Caco-2 (cell line): ENCODE measurements at places on chromosomes 5 and 9.

DNA sequence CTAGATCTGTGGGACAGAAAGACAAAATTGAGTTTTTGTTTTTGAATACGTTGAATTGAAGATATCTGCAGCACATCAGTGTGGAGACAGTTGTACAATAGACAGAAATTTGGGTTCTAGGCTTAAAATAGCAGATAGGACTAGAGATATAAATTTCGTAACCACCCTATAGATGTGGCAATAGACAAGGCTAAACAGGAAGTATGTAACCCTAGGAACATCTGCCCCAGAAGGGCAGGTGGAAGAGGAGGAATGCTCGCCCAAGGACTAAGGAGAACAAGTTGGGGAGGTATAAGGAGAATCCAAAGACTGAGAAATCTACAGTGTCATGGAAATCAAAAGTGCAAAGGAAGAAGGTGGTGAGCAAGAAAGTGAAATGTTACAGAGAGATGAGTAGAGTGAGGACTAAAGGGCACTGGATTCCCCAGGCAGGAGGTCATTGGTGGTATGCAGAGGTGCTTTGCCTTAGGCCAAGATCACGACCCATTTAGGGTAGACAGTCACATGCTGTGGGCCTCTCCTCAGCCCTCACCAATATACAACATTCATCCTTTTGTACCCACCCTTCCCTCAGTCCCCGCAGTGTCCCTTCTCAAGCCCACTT, 109.1 kb upstream of the ELL2 start:
- DNase-seq = no peak
- H3K4me3 ChIP-seq = no peak overlapping the region
- peak overlapping the region; percentile 7 for H3K27ac ChIP-seq
- no peaks in the 10 kb centered on the region for H3K27me3 ChIP-seq

DNA sequence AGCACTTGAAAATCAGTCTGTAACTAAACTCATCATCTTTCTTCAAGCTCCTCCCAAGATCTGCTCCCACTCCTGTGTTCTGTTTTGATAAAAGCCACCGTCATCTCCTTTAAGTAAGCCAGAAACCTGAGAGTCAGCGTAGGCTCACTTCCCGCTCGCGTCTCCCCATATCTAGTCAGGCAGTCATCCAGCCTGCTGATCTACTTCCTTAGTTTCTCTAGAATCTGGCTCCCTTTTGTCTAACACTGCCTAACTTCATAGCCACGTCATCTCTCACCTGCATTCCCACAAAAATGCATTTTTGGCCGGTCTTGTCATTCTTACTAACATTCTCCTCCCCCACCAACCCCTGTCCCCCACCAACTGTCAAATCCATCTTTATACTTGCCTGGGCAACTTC, 3.0 kb upstream of the TJP2 start:
- H3K4me1 ChIP-seq = no peaks in the 10 kb centered on the region
- no peaks in the 10 kb centered on the region for H3K27me3 ChIP-seq
- no peak for DNase-seq
- no peak overlapping the region for H3K4me3 ChIP-seq
- no peaks in the 10 kb centered on the region for H3K36me3 ChIP-seq

DNA sequence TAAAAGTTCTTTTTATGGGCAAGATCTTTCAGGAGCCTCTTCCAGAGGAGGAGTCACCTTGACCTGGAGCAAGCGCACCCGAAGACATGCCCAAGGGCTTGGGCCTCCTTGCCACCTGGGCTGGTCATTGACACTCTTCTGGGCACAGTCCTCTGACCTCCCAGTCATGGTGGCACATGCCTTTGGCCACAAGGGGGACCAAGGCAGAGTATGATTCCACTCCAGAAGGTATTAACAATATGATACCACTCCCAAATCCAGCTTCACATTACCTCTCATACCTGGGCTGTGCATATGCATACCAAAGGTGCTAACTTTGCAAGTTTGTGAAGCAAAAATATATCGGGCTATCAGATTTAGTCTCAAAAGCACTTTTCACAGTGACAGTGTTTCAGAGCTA, 84.6 kb downstream of the MAST4 start:
- no peak overlapping the region for H3K27ac ChIP-seq
- no peak overlapping the region for H3K4me3 ChIP-seq
- H3K27me3 ChIP-seq = no peaks in the 10 kb centered on the region

DNA sequence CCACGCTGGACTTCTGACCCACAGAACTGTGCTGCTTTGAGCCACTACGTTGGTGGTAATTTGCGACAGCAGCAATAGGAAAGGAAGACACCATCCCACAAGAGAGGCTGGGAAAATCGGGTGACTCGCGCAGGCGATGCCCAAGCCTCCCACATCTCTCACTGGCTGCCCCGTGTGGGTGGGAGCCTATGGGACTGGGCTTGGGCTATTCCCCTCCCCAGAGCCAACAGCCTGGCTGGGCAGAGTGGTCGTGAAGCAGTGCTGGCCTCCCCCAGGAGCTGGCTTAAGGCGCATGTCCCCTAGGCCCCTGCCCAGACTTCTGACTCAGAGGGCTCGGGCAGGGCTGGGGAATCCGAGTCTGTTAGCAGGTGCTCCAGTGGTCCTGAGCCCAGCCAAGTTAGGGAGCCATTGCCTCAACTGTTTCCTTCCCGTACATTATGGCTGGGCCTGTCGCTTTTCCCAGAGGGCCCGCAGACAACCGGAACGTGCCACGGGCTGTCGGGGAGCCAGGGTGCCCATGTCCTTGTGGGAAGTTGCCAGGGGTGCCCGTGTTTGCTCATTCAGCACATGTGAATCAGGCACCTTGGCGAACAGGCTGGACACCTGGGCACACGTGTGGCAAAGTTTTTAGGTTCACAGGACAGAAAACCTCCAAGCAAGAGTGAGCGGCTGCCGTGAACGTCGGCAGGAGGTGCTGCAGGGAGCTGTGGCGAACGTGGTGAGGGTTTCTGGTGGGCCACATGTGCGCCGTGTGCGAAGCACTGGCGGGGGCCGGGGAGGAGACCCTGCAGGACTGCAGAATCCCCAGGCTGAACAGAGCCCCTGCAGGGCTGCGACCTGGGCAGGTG, 7.0 kb upstream of the RASGEF1C start:
- no peaks in the 10 kb centered on the region for H3K4me1 ChIP-seq
- H3K36me3 ChIP-seq = no peaks in the 10 kb centered on the region
- no peak overlapping the region for H3K27ac ChIP-seq
- no peak overlapping the region for H3K4me3 ChIP-seq
- no peaks in the 10 kb centered on the region for H3K27me3 ChIP-seq
- DNase-seq = no peak

DNA sequence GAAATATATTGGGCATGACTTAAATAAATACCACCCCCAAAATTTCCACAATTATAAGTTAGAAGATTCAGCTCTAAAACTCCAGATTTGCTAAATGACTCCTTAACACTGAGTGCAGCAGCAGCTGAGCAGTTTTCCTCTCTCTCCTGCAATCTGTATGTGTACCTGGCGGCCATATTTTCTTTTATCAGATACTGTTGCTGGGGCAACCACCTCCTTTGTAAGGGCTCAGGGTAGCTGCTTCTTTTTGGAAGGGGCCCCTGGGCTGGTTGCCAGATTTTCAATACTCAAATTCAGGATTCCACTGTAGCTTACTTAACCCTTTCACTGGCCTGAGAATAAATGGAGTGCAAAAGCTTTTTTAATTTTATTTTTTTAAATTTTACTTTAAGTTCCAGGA, 197.0 kb downstream of the TAF11L14 start:
- H3K4me3 ChIP-seq = no peak overlapping the region
- H3K27me3 ChIP-seq = no peaks in the 10 kb centered on the region
- no peaks in the 10 kb centered on the region for H3K36me3 ChIP-seq
- no peak for DNase-seq
- H3K27ac ChIP-seq = no peak overlapping the region
- no peaks in the 10 kb centered on the region for H3K4me1 ChIP-seq
